ENCODE measurements at places on chromosomes 12 and 14.

DNA sequence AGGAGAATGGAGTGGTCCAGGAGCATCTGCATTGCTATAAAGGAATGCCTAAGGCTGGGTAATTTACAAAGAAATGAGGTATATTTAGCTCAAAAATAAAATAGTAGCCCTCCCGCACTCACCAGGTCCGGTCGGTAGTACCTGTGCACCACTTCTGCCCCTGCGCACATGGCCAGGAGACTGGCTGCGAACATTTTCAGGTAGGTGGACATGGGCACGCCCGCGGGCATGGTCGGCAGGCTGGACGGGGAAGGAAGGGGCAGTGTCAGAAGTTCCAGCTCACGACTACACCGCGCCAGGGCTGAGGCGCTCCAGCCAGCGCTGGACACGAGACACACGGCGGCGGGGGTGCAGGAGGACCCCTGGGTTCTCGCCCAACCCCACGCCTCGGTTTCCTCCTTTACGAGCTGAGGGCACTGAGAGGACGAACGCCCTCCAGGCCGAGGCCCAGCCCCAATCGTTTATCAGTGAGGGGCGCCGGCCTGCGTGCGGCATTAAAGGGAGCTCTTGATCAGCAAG is 9.1 kb upstream of the TDG start:
- no peak for DNase-seq

DNA sequence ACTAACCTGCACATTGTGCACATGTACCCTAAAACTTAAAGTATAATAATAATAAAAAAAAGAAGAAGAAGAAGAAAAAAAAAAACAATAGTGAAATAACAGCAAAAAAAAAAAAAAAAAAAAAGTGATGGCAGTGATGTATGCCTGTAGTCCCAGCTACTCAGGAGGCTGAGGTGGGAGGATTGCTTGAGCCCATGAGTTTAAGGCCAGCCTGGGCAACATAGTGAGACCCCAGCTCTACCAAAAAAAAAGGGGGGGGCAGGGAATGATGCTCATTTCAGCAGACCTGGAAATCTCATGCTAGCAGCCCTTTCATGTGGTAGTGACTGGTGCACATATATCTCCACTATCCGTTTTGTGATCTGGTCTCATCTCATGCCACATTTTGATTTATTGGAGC is 20.8 kb downstream of the TRAFD1 start:
- no peak for DNase-seq

GRCh38 chr12:15882118-15882971 is at the start of gene STRAP:
Gene STRAP (plus strand): TSS chr12:15882387. CDS start chr12:15882708, 321 bp downstream.
- peak; percentile 92 for DNase-seq

GRCh38 chr12:46839964-46840363 is 14.2 kb upstream of the SLC38A4 start:
- DNase-seq = no peak

GRCh38 chr14:89166633-89167032 is 250.4 kb downstream of the FOXN3 start:
- DNase-seq = no peak

DNA sequence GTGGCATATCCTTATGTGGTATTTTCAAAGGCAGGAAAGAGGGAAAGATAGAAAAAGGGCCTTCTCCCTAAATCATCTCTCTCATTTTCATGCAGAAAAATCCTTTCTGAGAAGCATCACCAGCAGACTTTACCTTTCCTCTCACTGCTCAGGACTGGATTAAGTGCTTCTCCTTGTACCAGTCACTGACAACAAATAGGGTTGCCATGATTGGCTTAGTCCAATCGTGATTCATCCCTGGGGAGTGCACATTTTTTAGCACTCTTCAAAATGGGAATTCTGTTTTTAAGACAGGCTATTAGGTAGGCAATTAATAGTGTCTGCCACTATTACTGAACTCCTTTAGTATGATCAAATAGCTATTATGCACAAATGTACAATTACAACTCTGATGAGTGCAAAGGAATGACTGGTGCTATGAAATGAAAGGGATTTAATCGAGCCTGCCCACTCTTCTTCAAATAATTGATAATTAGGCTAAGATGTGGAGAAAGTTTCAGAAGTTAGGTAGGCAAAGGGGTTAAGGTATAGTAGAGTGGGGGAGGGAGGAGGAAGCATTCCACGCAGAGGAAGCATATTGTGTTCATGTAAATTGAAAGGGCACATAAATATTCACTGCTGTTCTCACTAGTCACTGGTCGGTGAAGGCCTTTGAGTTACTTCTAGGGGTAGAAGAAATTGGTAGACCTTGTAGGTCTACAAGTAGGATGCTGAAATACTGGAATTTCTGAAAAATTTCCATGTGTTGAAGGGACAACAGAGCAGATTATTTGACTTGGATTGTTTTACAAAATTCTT is 84.0 kb downstream of the MSRB3 start:
- DNase-seq = no peak

- DNase-seq = peak; percentile 84
Observed at GRCh38 chr12:57175428-57176138, 28.2 kb upstream of the LRP1-AS start.

- no peak for DNase-seq
Observed at GRCh38 chr14:31360919-31361662, 59.3 kb downstream of the HEATR5A start.

DNA sequence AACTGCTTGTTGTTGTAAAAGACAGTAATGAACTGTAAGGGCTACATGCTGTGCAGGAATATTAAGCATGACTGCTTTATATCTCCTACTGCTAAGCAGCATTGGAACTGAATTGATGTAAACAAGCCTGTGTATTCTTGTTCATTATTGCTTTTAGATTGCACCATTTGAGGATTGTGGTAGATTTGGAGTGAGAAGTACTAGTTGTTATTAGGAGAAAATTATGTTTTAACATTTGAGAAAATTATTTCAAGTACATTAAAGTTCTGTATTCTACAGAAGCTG is 212.7 kb downstream of the ERC1 start:
- no peak for DNase-seq

DNA sequence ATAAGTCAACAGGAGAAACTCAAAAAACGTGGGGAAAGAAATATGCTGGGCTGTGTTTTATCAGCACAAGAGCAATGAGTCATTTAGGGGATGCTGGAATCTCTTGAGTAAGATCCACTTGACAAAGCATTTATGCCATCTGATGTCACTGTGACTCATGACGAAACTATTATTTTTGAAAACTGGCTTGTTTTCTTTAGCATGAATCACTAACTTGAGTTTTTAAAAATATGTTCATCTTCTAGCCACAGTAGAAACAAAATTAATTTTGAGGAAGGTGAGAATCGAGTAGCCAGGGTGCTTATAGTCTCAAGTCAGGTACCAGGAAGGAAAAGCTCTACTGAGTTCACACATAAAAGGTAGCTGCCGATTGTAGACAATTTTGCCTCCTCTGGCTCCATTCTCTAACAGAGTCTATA is 456.2 kb upstream of the MGAT4C start:
- DNase-seq = no peak

DNA sequence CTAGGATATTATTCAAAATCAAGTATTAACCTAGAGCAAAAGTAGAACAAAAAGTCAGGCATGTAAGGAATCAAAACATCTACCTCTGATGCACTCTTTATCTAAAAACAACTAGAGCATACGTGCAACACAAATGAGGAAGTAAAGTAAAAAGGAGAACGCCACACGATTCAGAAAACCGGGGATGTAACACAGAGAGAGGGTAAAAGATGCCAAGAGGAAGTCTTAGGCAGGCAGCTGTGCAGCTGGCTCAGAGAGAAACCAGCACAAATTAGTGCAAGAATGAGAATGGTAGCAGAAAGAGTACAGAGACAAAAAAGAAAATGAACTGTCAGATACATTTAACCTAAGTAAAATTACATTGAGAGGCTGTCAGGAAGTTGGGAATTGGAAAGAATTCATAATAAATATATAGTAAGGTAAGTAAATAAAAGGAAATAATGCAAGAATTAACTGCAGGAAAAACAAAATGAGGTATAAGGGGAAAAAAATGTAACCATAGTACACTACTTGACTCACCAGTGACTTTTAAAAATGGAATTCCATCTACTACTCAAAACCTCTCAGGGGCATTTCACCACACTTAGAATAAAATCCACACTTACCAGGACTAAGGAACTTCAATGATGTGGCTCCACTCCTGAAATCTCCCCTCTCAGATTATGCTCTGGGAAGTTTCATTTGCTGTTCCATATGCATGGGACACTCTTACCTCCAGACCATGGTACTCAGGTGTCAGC is 17.1 kb downstream of the BCAT1 start:
- DNase-seq = no peak

DNA sequence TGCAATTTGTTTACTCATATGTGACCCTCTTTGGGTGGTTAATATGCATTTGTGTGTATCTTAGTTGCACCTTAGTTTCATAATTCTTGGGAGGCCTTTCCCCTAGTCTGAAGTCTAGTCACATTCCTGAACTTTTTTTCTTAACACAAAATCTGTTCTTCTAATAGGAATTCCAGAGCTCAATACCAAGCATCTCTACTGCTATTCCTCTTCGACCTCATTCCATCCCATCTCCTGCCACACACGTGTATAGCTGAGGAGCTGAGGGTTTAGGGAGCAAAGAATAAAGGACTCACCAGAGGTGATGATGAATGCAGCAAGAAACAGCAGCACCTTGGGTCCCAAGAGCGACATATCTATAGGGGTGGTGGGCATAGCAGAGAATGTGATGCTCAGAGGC is 875 bp downstream of the MFAP5 start:
- DNase-seq = no peak

- DNase-seq = no peak
Observed at GRCh38 chr12:52246720-52247621, 13.9 kb downstream of the KRT7 start.

- no peak for DNase-seq
Observed at GRCh38 chr12:12986775-12987331, 13.2 kb downstream of the HEBP1 start.

GRCh38 chr12:126772171-126772864 is 1494.7 kb upstream of the TMEM132C start:
- no peak for DNase-seq

GRCh38 chr12:89179245-89179644 is 173.1 kb downstream of the DUSP6 start:
- DNase-seq = no peak

DNA sequence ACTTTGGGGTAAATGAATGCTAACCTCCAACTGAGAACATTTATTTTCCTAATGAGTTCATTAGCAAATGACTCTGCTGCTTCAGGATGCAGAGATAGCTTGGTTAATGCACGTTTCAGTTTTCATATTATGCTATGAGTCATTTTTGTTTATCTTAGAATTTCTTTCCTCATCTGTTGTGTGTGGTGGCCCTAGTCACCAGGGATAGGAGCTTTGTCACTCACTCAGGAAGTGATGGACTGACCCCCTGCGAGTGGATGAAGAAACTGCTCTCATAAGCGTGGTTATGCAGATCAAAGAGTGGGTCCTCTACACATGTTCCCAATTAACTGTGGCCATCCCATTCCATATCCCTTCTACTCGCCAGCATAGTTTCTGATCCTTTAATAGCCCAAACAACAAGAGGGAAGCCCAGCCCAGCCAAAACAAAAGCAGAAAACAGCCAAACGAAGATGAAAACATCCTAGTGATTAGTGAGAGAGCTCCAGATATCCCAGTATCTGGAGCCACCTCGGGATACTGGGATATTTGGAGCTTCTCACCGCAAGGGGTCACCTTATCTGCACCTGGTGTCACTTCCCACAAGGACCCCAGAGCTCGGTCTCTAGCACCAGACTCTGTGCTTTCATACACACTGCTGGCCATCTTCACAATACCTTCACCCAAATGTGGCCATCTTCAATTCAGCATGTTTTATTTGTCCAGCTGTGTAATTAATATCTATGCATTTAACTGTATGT is 8.6 kb downstream of the TC2N start:
- DNase-seq = no peak

DNA sequence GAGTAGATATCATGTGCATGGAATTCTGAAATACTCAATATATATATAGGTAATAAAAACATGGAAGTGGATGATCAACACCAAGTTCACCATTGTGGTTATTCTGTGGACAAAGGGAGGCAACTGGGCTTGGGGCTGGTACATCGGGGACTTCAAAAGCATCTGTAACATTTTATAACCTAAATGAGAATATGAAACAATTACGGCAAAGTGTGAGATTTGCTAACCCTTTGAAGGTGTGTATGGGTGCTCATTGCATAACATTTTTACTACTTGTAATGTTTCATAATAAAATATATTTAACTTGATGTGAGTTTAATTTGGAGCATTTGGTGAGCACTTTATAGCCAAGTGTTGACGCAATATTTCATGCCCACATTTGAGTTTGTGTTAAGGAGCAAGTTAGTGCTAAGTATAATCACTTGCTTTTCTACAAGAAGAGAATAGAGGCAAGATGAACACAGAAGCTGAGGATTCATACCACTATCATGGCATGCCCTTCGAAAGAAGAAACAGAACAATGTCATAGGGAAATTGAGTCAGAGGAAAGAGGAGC is 109.3 kb downstream of the NTN4 start:
- DNase-seq = no peak

Data from neural crest cell (in vitro differentiated cells).